Tibial nerve (tissue), 4 donors: ENCODE measurements at places on chromosomes 13 and 19. TPM values are rescaled to one million over a fixed set of nuclear protein-coding genes. Genes with fewer than 3 reads are reported as not detected.

DNA sequence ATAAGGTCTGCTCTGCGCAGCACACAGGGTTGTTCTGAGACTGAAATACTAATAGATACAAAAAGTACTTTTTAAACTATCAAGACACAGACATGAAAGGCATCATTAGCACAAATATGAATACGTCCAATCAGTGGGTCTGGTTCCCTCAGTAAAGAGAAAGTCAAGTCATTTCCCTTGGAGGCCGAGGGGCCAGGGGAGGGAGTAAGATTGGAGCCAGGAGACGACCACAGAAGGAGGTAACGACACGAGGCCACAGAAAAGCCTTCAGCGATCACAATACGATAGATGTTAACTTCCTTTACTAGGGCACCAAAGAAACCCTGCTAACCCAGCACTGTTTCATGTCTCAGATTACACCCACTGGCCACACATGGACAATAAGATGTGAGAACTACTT, 5.3 kb downstream of the CARS2 start:
- H3K36me3 ChIP-seq = peaks cover 4% of the 10 kb centered on the region
- DNase-seq = no peak
- no peak overlapping the region for H3K4me3 ChIP-seq
- H3K4me1 ChIP-seq = peaks cover 35% of the 10 kb centered on the region
- no peak overlapping the region for H3K27ac ChIP-seq

PDX1 gene
- total RNA-seq = not detected

GRCh38 chr13:66835040-66835628, 395.0 kb downstream of the PCDH9 start:
- H3K4me3 ChIP-seq = no peak overlapping the region
- no peaks in the 10 kb centered on the region for H3K27me3 ChIP-seq
- DNase-seq = peak; percentile 53
- no peaks in the 10 kb centered on the region for H3K36me3 ChIP-seq

DNA sequence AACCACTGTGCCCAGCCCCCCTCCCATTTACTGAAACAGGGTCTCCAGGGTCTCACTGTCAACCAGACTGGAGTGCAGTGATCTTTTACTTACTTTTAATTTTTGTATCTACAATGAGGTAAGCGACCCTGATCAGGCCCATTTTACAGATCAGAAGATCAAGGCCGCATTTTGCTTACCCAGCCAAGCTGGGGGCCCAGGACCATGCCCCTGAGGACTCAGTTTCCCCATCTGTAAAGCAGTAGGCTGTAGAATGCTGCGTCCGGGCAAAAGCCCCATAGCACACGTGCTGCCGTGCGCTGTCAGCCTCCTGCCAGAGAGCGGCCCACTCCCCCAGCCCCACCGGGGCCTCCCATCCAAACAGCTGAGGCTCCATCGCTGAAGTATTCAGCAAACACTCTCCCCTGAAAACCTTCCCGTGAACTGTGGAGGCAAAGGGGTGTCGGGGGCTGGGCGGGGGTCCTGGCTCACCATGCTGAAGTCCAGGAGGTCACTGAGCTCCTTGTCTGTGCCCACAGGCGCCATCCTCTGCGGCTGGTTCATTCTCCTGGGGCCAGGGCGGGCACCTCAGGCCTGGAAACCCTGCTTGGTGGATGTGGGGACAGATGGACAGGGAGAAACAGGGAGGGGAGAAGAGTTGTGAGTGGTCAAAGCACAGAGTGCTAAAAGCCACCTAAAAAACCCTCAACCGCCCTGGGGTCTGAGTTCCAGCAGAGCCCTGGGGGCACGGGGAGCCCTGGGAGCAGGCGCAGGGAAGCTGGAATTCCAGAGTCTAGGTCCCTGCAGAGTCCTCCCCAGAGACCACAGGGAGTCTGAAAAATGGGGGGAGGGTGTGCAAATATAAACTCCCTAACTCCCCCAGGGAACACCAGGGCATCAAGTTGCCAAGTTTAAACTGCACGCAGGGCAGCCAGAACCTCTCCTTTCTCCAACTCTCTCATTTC, 2.4 kb downstream of the TCF3 start:
- no peaks in the 10 kb centered on the region for H3K4me1 ChIP-seq
- DNase-seq = no peak
- H3K4me3 ChIP-seq = peak overlapping the region; percentile 98
- peak overlapping the region; percentile 88 for H3K27ac ChIP-seq
- no peaks in the 10 kb centered on the region for H3K27me3 ChIP-seq
- peaks cover 6% of the 10 kb centered on the region for H3K36me3 ChIP-seq

OLFM4 gene
- 2.0 TPM for total RNA-seq

NRTN gene
- total RNA-seq = not detected

GRCh38 chr19:750640-751423, at the start of gene MISP:
MISP (plus strand) TSS chr19:751112; CDS start chr19:756947, 5,835 bp downstream.
- H3K4me1 ChIP-seq = no peaks in the 10 kb centered on the region
- no peak for DNase-seq
- no peaks in the 10 kb centered on the region for H3K27me3 ChIP-seq

DNA sequence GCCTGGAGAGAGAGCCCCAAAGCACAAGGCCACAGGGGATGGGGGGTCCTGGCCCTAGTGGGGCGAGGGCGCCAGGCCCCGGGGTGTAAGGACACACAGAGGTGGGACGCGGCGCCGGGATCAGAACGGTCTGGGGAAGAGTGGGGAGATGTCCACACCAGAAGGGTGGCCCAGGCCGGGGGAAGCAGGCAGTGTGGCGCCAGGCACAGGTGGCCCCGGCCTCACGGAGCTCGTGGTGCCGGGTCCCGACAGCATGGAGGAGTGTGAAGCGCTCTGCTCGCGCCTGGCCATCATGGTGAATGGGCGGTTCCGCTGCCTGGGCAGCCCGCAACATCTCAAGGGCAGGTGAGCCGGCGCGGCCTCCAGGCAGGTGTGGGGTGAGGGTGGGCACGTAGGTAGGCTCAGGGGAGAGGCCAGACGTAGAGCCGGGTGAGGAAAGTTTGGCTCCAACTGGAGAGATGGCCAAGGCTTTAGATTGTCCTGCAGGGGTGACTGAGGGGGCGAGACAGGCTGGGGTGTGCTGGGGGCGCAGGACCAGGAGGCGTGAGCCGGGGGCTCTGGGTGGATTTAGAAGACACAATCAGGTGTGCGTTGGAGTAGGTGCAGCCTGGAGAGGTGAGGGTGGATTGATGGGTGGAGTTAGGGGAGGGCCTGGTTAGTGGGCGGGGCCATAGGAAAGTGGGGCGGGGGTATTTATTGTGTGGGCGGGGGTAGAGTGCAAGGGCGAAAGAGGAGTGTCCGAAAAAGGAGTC, 2.9 kb upstream of the ARHGAP45 start:
- H3K27ac ChIP-seq = no peak overlapping the region

DNA sequence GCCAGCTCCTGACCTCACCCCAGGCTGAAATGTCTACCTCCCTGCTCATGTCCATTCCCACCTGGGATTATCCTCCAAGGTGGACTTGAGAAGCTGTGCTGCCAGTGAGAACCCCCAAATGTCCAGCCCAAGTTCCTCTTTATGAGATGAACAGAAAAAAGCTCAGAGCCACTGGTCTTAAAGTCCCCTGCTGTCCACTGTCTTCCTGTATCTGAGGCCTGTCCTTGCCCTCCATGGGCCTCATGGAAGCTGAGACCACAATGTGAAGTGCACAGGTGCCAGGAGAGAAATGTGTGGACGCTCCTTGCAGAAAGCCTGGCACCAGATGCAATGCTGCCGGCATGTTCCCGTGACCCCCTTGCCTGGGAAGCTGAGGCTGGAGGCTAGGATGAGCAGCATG, 3.3 kb upstream of the AMER2 start:
- H3K4me3 ChIP-seq = no peak overlapping the region
- no peaks in the 10 kb centered on the region for H3K4me1 ChIP-seq
- no peaks in the 10 kb centered on the region for H3K27me3 ChIP-seq
- DNase-seq = no peak
- H3K36me3 ChIP-seq = no peaks in the 10 kb centered on the region

DNA sequence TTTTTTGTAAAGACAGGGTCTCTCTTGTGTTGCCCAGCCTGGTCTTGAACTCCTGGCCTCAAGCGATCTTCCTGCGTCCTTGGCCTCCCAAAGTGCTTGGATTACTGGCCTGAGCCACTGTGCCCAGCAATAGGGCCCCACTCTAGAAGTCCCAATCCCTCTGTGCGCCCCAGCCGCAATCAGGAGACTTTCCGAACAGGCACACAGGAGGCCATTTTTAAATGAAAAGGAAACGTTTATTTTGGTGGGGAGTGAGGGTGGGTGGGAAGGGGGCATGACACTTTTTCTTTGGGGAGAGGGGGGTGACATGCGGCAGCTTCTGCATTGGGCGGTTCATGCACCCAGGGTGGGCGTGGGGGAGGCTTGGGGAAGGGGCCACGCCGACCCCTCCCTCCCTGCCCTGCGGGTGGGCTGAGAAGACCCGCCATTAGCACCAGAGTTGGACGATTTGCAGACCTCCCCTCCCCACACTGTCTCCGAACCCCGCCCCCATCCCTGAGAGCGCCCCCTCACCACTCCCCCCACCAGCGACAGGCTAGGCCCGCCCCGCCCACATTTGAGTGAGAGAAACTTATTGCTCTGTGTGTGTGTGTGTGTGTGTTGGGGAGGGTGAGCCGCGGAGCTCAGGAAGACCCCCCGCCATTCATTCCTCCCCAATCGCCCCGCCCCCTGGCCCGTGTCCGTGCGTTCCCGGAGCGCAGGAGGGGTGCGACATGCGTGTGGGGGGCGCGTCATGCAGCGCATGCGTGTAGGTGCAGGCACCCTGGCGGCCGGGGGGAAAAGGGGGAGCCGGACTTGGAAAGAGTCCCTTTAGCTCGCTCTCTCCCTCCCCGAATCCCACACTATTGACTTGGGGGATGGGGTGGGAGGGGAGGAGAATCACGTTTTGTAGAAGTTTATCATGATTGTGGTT, 17.2 kb downstream of the KCNC3 start:
- H3K36me3 ChIP-seq = no peaks in the 10 kb centered on the region
- H3K4me1 ChIP-seq = no peaks in the 10 kb centered on the region
- no peak for DNase-seq
- no peak overlapping the region for H3K27ac ChIP-seq
- H3K4me3 ChIP-seq = no peak overlapping the region
- H3K27me3 ChIP-seq = peaks cover 3% of the 10 kb centered on the region

- DNase-seq = no peak
- peaks cover 69% of the 10 kb centered on the region for H3K4me1 ChIP-seq
- no peaks in the 10 kb centered on the region for H3K27me3 ChIP-seq
- H3K27ac ChIP-seq = peak overlapping the region; percentile 95
- no peaks in the 10 kb centered on the region for H3K36me3 ChIP-seq
- no peak overlapping the region for H3K4me3 ChIP-seq
Observed at GRCh38 chr19:18647371-18647767, 10.5 kb downstream of the KLHL26 start.

ICAM5 gene
- 1.2 TPM for total RNA-seq

LILRB2 gene
- total RNA-seq = 5.9 TPM

MAST1 gene
- not detected for total RNA-seq

LILRB1 gene
- 15.3 TPM for total RNA-seq

GRCh38 chr13:24267274-24267673, 42.1 kb upstream of the C1QTNF9 start:
- H3K27ac ChIP-seq = peak overlapping the region; percentile 73
- no peak for DNase-seq
- H3K4me1 ChIP-seq = peaks cover 31% of the 10 kb centered on the region
- H3K4me3 ChIP-seq = peak overlapping the region; percentile 4

DNA sequence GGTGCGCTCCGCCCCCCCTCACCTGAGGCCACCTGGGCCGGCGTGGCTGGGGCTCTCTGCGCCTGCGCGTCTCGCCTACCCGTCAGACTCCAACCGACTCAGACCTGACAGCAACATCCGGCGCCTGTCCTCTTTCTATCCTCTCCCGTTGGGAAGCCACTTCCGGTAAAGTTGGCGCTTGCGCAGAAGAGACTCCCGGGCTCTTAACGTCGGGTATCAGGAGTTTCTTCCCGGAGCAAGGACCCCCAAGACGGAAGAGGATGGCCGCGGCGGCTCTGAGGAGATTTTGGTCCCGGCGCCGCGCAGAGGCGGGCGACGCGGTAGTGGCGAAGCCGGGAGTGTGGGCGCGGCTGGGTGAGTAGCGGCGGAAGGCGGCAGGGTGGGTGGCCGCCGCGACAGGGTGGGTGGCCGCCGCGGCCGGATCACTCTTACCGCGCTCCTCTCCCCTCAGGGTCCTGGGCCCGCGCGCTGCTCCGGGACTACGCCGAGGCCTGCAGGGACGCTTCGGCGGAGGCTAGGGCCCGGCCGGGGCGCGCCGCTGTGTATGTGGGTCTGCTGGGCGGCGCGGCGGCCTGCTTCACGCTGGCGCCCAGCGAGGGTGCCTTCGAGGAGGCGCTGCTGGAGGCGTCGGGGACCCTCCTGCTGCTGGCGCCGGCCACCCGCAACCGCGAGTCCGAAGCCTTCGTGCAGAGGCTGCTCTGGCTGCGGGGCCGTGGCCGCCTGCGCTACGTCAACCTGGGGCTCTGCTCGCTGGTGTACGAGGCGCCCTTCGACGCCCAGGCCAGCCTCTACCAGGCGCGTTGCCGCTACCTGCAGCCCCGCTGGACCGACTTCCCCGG, at the start of the genes TIMM29 and YIPF2:
Gene TIMM29 (plus strand): TSS at position 249 of the 839 bp plus-strand sequence. CDS start 12 bp downstream, at position 261.
Gene YIPF2 (minus strand): TSS at position 77 of the 839 bp plus-strand sequence. CDS start 229 bp downstream, outside the sequence.
- no peaks in the 10 kb centered on the region for H3K27me3 ChIP-seq
- DNase-seq = peak; percentile 94
- peaks cover under 1% of the 10 kb centered on the region for H3K36me3 ChIP-seq
- peak within 1 kb of the TSS; percentile 91 for H3K27ac ChIP-seq
- H3K4me3 ChIP-seq = peak within 1 kb of the TSS; percentile 81
- H3K4me1 ChIP-seq = peaks cover 16% of the 10 kb centered on the region

SLITRK6 gene
- total RNA-seq = not detected

DNA sequence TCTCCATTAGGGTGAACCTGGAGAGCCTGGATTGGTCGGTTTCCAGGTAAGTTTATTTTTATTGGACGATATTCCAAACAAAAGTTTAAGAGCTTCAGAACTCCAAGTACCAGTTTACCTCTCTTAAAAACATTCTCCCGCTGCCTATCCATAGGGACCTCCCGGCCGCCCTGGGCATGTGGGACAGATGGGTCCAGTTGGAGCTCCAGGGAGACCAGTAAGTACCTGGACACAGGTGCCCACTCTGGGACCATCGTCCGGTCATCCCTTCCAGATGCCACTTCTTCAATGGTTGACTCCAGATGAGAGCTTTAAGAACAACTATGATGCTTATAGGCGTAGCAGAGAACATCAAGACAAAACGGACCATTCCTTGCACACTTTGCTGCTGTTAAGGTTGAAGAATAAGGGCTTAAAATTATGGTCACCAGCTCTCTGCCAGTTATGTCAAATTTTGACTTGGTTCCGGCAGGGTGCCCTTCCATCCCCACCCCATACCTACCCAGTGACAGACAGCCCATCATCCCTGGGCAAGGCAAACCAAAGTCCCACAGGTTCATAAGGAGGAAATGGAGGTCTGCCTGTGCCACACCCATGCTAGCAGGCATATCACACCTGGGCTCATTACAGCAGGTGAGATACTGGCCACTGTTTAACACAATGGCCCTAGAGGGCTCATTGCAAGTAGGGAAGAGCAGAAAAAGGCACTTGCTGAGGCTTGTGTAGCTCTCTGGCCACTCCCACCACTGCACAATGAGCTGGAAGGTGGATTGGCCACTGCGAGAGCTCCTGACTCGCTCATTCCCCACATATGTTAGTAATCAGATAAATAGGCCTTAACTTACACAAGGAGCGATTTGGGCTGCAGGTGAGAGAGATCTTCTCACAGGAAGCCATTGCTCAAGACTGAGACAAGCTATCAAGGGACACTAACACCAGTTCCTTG, 123.6 kb downstream of the COL4A2 start:
- no peak overlapping the region for H3K4me3 ChIP-seq
- no peak for DNase-seq
- H3K27ac ChIP-seq = no peak overlapping the region
- no peaks in the 10 kb centered on the region for H3K4me1 ChIP-seq
- H3K36me3 ChIP-seq = no peaks in the 10 kb centered on the region
